Fibroblast of lung (primary cell): ENCODE measurements at places on chromosomes 6 and 20. TPM values are rescaled to one million over a fixed set of nuclear protein-coding genes. Genes with fewer than 3 reads are reported as not detected.

- no peaks in the 10 kb centered on the region for H3K36me3 ChIP-seq
- no peaks in the 10 kb centered on the region for H3K4me1 ChIP-seq
- H3K27ac ChIP-seq: no peak overlapping the region
- H3K27me3 ChIP-seq: peaks cover 3% of the 10 kb centered on the region
- H3K4me3 ChIP-seq: no peak overlapping the region
- DNase-seq: no peak
Observed at GRCh38 chr6:33492093-33492492, 37.7 kb downstream of the ZBTB9 start.

DNA sequence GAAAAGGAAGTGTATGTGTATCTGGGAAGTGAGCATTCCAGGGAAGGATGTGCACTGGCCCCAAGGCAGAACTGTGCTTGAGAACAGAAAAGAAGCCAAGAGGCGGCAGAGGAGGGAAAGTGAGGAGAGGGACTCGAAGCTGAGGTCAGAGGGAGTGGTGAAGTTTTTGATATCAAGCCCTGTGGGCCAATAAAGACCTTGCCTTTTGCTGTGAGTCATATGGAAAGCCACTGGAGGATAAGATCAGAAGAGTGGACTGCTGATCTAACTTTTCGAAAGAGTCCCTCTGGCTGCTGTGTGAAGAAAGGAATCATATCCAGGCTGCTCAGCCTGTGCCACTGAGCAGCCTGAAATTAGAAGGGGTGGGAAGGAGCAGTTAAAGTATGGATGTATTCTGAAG is 99.4 kb downstream of the EYA4 start:
- no peaks in the 10 kb centered on the region for H3K36me3 ChIP-seq
- H3K4me3 ChIP-seq: no peak overlapping the region
- DNase-seq: peak; percentile 45
- no peak overlapping the region for H3K27ac ChIP-seq

- DNase-seq: no peak
- no peaks in the 10 kb centered on the region for H3K36me3 ChIP-seq
- H3K4me1 ChIP-seq: no peaks in the 10 kb centered on the region
- no peak overlapping the region for H3K4me3 ChIP-seq
- H3K27me3 ChIP-seq: no peaks in the 10 kb centered on the region
- H3K27ac ChIP-seq: no peak overlapping the region
Observed at GRCh38 chr20:62079166-62079565, 13.5 kb upstream of the TAF4 start.

DNA sequence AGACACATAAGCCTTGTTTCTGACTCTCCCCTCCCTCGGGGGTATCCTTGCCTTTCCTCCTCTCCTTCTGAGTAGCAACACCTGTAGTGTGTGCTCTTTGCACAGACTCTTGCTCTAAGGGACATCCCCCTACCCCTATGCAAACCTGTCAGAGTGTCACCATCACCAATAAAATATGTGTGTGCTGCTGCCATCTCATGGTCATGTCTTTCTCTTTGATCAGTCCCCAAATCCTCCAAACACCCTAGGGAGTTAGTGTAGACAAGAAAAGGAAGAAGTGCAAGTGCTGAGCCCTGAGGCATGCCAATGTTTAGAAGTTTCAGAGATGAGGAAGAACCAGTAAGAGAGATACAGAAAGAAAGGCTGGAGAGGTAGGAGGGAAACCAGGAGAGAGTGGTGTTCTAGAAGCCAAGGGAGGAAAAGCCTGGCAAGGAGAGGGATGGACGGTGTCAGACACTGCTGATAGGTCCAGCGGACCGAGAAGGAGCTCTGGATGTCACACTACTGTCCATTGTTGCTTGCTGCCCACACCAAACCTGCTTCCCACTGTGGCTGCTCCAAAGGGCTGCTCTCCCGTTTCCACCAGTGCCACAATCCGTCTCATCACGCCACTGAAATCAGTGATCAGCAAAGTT is 16.4 kb downstream of the TRMT6 start:
- peaks cover 1% of the 10 kb centered on the region for H3K36me3 ChIP-seq
- DNase-seq: no peak
- no peak overlapping the region for H3K27ac ChIP-seq
- no peaks in the 10 kb centered on the region for H3K4me1 ChIP-seq

GRCh38 chr20:51227744-51228143 is 204.8 kb upstream of the KCNG1 start:
- no peak overlapping the region for H3K4me3 ChIP-seq
- H3K36me3 ChIP-seq: no peaks in the 10 kb centered on the region
- H3K27ac ChIP-seq: no peak overlapping the region

DNA sequence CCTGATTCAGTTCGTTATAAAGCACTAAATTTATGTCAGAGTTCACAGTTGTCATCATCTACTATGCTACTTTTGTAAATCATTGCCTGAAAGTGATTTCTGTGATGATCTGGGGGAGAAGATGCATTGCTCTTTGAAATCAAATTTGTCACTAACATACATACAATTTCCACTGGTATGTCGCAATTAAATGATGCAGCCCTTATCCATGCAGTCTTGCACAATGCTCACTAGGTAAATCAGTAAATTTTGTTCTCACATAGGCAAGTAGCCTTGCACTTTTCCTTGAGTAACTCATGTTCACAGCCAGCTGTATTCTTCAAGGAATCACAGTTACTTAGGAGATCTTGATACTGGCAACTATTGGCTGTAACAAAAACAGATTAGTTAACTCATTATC is 20.8 kb downstream of the CRISP2 start:
- no peaks in the 10 kb centered on the region for H3K36me3 ChIP-seq
- no peak overlapping the region for H3K4me3 ChIP-seq
- H3K4me1 ChIP-seq: no peaks in the 10 kb centered on the region
- no peak overlapping the region for H3K27ac ChIP-seq

DNA sequence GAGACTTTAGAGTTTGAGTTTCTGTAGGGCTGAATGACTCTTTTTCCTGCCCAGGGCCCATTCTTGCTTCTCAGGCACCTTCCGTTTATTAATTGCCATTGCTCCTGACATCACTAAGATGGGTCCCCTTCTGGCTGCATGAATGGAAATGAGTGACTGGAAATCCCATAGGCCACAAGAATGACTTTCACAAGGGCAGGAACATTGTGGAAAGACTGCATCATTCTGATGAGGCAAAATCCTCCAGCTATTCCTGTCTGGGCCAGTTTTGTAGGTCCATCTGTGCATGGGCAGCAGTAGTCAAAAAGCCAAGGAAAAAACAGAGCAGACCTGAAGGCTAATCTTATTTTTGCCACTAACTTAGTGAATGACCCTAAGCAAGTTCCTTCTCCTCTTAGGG is 19.3 kb downstream of the TMEM74B start:
- peaks cover 22% of the 10 kb centered on the region for H3K36me3 ChIP-seq
- H3K27ac ChIP-seq: no peak overlapping the region
- DNase-seq: no peak
- no peak overlapping the region for H3K4me3 ChIP-seq

DNA sequence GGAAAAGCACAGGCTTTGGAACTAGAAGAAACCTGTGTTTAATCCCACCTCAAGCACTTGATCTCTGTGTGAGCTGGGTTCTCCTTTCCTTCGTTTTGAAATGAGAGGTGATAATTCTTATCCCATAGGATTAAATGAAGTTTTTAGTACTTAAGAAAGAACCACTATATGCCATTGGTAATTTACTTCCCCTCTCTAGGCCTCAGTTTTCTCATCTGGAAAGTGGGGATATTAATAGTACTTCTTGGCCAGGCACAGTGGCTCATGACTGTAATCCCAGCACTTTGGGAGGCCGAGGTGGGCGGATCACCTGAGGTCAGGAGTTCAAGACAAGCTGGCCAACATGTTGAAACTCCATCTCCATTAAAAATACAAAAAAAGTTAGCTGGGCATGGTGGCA is 14.1 kb downstream of the REM1 start:
- no peak overlapping the region for H3K4me3 ChIP-seq
- no peaks in the 10 kb centered on the region for H3K4me1 ChIP-seq
- no peak overlapping the region for H3K27ac ChIP-seq

DNA sequence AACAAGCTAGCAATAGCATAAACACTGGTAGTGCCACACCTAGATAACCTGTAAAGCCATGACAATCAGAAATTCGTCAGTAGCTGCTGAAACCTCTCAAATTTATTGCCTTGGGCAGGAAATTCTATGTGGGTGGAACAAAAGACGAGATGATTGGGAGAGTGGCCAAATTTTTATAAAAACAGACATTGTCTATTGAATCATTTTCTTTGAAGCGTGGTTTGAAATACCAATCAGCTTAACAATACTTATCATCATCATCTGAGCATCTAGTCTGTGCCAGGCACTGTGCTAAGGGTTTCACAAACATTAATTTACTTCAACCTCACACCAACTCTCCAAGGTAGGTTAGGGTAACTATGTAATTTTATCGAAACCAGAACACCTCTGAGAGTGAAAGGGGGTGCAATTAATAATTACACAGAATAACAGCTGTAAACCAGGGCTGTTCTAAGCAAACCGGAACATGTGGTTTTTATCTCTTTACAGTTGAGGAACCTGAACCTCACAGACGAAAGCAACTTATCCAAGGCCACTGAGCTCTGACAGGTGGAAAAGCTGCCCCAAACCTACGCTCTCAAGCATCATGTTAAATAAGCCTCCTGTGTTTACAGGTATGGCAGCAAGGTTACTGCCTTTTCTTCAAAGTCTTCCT is 43.4 kb downstream of the NHSL1 start:
- no peak overlapping the region for H3K27ac ChIP-seq
- no peaks in the 10 kb centered on the region for H3K27me3 ChIP-seq
- no peak for DNase-seq
- no peak overlapping the region for H3K4me3 ChIP-seq
- H3K36me3 ChIP-seq: no peaks in the 10 kb centered on the region

GRCh38 chr20:9516234-9516871 is 2.0 kb downstream of the LAMP5 start:
- no peaks in the 10 kb centered on the region for H3K36me3 ChIP-seq
- no peak overlapping the region for H3K4me3 ChIP-seq
- no peak overlapping the region for H3K27ac ChIP-seq
- DNase-seq: no peak

DNA sequence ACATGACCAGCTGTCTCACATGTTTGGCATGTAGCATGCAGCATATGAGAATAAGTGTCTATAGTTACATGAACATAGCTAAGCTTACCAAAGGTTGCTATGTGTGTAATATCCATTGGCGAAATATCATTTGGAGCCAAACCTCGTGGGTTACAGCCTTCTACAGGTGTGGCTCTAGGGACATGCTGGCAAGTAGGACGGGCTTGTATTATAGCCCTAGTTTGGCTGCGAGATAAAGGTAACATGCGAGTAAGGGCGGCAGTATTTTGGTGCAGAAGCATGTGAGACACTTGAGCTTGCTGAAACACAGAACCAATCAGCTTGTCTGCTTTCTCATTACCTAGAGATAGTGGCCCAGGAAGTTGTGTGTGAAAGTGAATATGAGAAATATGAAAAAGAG is 6.5 kb upstream of the ABHD12 start:
- H3K36me3 ChIP-seq: no peaks in the 10 kb centered on the region
- H3K4me3 ChIP-seq: no peak overlapping the region
- H3K4me1 ChIP-seq: peaks cover 6% of the 10 kb centered on the region
- no peaks in the 10 kb centered on the region for H3K27me3 ChIP-seq

GRCh38 chr6:148471624-148472159 is 129.1 kb downstream of the SASH1 start:
- no peak overlapping the region for H3K4me3 ChIP-seq
- H3K36me3 ChIP-seq: peaks cover 3% of the 10 kb centered on the region
- peak overlapping the region; percentile 54 for H3K27ac ChIP-seq
- H3K27me3 ChIP-seq: no peaks in the 10 kb centered on the region
- H3K4me1 ChIP-seq: peaks cover 10% of the 10 kb centered on the region

DNA sequence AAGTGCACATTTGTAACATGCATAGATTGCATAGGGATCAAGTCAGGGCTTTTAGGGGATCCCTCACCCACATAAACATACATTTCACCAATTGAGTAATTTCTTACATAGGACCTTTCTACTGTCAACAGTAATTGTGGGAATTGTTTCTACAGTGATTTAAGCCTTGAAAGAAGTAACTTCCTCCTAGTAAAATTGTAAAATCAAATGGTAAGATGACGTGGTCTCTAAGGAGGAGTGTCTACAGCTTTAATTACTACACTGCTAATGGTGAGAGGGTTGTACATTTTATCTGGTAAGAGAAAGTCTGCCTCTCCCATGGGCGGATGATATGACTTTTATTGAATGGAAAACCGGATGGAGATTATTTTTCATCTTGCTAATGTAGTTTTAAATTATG is 98.0 kb downstream of the RPP40 start:
- H3K27ac ChIP-seq: no peak overlapping the region
- no peaks in the 10 kb centered on the region for H3K36me3 ChIP-seq
- H3K4me1 ChIP-seq: peaks cover 2% of the 10 kb centered on the region
- no peaks in the 10 kb centered on the region for H3K27me3 ChIP-seq
- H3K4me3 ChIP-seq: no peak overlapping the region

The MYCT1 gene
- 0.08 TPM in 1 of 2 replicates, not detected in the other for polyA plus RNA-seq

The C6orf15 gene
- not detected in 2 replicates for polyA plus RNA-seq

The CNBD2 gene
- 1.1 and 1.5 TPM in 2 replicates for polyA plus RNA-seq

The FAM217B gene
- polyA plus RNA-seq: 6.3 and 8.1 TPM in 2 replicates
